ENCODE measurements at places on chromosomes 6 and 20. TPM values are rescaled to one million over a fixed set of nuclear protein-coding genes. Genes with fewer than 3 reads are reported as not detected.

QRSL1 gene
- 5.3 TPM for total RNA-seq

FAXC gene
- total RNA-seq: 0.81 TPM

BPI gene
- not detected for total RNA-seq

PLCB1 gene
- total RNA-seq: 33.4 TPM

CD83 gene
- 15.7 TPM for total RNA-seq

ATF6B gene
- total RNA-seq: 13.1 TPM

SAMD3 gene
- total RNA-seq: not detected

PPP1R16B gene
- 184 TPM for total RNA-seq

VSX1 gene
- not detected for total RNA-seq

CRNKL1 gene
- 19.3 TPM for total RNA-seq

HTR1E gene
- not detected for total RNA-seq

FOXS1 gene
- total RNA-seq: 0.25 TPM

POLR1H gene
- total RNA-seq: 26.9 TPM

DUSP22 gene
- 40.5 TPM for total RNA-seq

SIRPD gene
- total RNA-seq: not detected

CDC40 gene
- total RNA-seq: 10.8 TPM

CALHM4 gene
- total RNA-seq: 0.25 TPM

PPARD gene
- total RNA-seq: 3.6 TPM

TP53TG5 gene
- total RNA-seq: not detected

LY86 gene
- total RNA-seq: not detected

SPATA25 gene
- 0.49 TPM for total RNA-seq

COL12A1 gene
- total RNA-seq: 71.2 TPM

SNAP91 gene
- not detected for total RNA-seq

NKAPL gene
- total RNA-seq: 0.57 TPM

OOEP gene
- not detected for total RNA-seq

EMILIN3 gene
- total RNA-seq: 0.06 TPM

COL20A1 gene
- not detected for total RNA-seq

LAMP5 gene
- total RNA-seq: 1.4 TPM

SOD2 gene
- 366 TPM for total RNA-seq

ADGB gene
- not detected for total RNA-seq

PLN gene
- not detected for total RNA-seq

LY6G6F gene
- total RNA-seq: not detected

PAX1 gene
- not detected for total RNA-seq

F13A1 gene
- total RNA-seq: not detected

ENPP3 gene
- 1.5 TPM for total RNA-seq

RAB44 gene
- total RNA-seq: under 0.01 TPM

SMPD2 gene
- total RNA-seq: 7.1 TPM

FOXQ1 gene
- total RNA-seq: not detected

DDO gene
- 0.16 TPM for total RNA-seq

ZBP1 gene
- total RNA-seq: not detected

OR2B3 gene
- not detected for total RNA-seq

C20orf144 gene
- not detected for total RNA-seq

NFATC2 gene
- 2.1 TPM for total RNA-seq

BPIFB1 gene
- not detected for total RNA-seq

ME1 gene
- total RNA-seq: 8.4 TPM

LRRN4 gene
- not detected for total RNA-seq

IL17F gene
- not detected for total RNA-seq

MYH7B gene
- 0.16 TPM for total RNA-seq

OTOR gene
- not detected for total RNA-seq

Measured in bladder microvascular endothelial cell (primary cell).